ENCODE measurements at places on chromosomes 7 and 10.

GRCh38 chr10:113979409-113979808 is 64.3 kb upstream of the ADRB1 start:
- DNase-seq, result no peak

DNA sequence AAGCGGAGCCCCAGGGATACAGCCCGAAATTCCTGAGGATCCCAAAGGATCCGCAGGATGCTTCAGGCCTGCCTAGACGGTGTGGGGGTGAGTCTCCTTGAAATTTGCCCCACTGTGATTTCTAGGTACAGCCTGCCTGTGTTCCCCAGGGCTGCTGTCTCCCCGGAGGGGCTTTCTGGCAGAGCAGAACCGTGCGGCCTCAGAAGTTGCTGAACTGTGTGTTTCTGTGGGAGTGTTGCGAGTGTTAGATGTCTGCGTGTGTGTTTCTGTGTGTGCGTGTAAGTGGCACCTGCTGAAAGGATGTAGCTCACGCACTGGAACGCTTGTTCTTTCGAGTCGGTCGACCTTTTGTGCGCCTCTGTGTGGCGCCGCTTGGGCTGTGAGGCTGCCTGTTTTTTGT is 27.8 kb upstream of the ZNF273 start:
- DNase-seq, result no peak

DNA sequence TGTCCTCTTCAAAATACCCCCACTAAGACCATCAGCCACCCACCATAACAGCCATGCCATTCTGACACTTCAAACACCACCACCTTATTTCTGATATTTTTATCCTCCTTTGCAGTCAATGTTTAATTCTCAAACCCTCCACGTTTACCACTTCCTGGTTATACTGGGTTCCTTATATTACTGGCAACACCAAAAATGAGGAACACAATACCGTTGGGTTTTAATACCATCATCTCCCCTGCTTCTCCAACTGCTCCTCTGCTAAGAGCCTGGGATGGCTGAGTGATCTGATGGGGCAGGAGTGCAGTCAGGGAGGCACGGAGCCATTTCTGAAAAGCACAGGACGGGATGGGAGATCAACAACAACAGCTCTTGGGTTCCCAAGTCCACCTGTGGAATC is 140.5 kb downstream of the CHCHD3 start:
- no peak for DNase-seq

- DNase-seq, result peak; percentile 29
Observed at GRCh38 chr10:1392127-1392526, 335.9 kb downstream of the WDR37 start.

DNA sequence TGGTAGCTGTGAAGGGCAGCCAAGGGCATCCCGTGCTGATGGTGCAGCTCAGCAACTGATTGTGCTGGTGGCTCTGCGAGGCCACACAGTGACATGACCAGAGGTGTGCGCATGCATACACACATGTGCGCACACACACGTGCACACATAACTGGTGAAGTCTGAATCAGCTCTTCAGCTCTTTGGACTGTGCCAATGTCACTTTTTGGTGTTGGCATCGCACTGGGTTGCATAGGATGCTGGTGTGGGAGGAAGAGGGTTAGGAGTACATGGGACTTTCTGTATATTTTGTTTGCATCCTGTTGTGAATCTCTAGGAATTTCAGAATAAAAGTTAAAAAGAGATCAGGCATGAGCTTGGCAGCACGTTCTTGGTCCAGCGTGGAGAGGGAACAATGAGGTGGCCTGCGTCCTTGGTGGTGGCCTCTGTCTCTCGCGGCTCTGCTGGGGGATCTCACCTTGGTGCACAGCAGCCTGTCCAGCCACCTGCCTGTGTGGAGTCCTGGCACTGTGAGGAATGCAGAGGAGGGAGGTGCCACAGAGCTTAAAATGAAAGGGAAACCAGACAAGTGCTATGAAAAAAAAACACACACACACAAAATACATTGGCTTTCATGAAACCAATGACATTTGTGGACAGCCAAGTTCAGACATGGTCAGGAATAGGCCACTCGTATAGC is 124.0 kb downstream of the TRRAP start:
- DNase-seq, result no peak

- no peak for DNase-seq
Observed at GRCh38 chr10:99784727-99785441, 2.4 kb downstream of the ABCC2 start.

DNA sequence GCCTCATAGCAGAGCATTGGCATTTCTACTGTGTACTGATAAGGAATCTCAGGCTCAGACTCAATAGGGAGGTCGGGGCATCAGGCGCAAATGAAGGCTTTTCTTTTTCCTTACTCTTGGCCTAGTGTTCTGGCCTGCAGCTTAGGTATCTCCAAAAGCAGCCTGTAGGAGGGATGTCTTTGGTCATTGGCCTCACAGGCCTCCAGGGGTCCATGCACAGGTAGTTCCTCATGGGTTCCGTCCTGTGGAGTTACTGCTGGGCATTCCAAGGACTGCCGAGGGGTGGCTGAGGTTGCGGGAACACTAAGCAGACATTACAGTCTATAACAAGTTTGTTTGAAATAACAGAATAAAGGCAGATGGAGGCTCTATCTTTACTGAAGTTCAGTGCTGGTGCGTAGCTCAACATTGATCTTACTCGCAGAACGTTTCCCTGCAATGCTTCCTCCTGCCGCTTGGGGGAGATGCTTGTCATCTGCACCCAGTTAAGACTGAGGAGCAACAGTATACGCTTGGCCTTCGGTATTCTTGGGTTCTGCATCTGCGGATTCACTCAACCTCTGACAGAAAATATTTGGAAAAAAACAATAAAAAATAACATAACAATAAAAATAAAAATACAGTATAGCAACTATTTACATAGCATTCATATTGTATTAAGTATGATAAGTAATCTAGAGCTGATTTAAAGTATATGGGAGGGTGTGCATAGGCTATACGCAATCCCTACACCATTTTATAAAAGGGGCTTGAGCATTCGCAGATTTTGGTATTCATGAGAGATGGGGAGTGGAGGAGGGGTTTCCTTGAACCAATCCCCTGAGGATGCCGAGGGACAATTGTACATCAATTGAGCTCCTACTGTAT is 58.9 kb downstream of the SH2D4B start:
- peak; percentile 58 for DNase-seq

- no peak for DNase-seq
Observed at GRCh38 chr10:3000048-3000447, 67.3 kb upstream of the PFKP start.

DNA sequence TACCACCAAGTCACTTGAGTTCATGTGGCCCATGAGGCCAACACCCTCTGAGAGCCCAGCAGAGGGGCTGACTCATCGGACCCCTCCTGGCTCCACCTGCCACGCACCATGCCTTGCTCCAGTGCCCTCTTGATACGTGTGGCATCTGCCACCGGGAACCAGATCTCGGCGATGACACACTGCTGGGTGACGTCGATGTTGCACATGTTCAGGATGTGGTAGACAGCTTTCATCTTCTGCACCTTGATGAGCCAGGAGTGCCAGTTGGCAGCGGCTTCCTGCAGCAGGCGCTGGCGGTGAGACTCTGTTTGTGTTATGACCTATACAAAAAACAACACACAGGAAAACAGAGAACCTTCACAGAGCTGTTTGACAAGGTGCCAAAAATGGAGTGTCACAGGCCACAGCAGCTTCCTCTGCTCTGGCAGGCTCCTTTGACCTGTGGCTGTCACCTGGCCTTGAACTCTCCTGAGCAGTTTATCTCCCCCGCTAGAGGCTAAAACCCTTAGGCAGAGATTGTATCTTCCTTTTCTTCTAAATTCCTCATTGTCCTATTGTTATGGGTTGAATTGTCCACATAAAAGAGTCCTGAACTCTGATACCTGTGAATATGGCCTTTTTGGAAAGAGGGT is 45.2 kb upstream of the TMEM213 start:
- DNase-seq, result peak; percentile 43

GRCh38 chr7:105876964-105877601 is 684 bp upstream of the ATXN7L1 start:
- DNase-seq, result peak; percentile 71

- no peak for DNase-seq
Observed at GRCh38 chr7:33873981-33874750, 31.2 kb upstream of the BMPER start.

- DNase-seq, result no peak
Observed at GRCh38 chr7:151122276-151122675, 36.0 kb downstream of the AGAP3 start.

DNA sequence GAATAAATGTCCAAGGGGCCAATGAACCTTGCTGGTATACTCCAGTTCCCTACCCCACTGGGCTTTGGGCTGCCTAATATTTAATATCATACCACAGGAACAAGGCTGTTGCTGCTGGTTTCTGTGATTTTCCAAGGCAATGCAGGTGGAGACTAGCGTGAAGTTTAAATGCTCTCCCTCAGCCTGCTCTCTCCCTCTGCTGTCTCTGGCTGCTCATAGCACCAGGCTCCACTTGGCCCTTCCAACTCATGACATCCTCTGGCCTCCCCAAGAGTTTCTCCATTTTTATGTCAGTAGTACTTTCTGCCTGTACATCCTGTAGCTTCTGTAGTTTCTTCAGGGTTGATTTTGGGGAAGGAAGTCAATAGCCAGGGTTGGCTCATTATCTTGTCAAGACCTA is 103.5 kb downstream of the LHFPL3 start:
- DNase-seq, result no peak

DNA sequence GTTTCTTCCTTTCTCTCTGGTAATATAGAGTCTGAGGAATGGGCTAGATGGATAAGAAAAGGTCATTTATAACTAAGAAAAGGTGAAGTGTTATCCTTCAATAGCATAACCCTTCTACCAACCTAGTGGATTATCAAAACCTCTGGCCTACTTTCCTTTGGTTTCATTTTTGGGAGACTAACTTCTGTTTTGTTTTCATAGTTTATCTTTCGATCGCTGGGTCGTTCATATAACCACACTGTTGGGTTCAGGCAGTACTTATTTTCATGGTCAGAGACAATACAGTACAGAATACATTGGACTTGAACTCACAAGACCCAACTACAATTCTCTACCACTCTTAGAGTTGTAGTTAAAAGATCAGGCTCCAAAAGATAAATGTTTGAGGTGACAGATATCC is 86.5 kb downstream of the UBE2H start:
- no peak for DNase-seq

DNA sequence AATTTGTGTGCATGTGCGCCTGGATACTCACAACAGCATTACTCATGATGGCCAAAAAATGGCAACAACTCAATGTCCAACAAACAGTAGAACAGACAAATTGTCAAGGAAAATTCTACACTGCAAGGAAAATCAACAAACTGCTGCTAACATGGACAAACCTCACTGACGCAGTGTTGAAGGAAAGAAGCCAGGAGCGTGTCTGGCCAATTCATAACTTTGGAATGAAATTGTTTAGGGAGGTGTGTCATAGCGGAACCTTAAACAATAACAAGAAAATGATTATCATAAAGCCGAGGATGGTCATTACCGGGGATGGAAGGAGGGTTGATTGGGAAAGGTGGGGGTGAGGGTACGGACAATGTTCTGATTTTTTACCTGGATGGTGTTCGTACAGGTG is 29.1 kb downstream of the ALOX5 start:
- DNase-seq, result no peak

DNA sequence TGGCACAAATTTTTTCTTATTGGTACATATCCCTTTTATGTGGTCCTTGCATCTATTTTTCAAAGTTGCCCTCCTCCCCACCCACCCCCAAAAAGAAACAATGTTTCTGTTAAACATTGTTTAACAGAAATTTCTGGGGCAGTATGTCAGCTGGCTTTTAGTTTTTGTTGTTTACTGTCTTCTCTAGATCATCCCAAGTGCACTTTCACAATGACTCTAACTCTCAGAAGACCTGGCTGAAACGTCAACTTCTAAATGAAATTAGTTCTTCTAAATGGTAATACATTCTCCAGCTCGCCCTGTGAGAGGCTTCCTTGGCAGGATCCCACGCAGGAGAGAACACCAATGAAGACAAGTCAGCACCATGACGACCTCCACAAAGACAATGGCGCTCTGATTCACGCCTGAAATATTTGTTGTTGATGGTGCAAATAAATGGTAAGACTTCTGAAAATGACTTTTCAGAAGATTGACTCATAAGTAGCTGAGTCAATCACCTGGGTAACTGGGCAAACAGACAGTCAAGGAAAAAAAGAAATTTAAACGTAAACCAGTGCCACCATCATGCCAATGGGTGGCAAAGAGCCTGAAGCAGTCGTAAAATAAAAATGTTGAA is 293.7 kb downstream of the FZD1 start:
- no peak for DNase-seq

DNA sequence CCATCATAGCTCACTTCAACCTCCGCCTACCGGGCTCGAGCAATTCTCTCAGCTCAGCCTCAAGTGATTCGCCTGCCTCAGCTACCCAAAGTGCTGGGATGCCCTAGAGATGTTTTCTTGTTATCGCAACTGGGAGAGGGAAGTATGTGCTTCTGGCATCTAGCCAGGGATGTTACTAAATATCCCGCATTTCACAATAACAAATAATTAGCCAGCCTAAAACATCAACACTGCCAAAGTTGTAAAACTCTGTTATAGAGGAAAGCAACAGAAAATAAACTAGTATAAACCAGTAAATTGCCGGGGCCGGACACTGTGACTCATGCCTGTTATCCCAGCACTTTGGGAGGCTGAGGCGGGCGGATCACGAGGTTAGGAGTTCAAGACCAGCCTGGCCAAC is 7.2 kb downstream of the INA start:
- DNase-seq, result no peak

- no peak for DNase-seq
Observed at GRCh38 chr7:26659121-26659520, 205.3 kb downstream of the SKAP2 start.

GRCh38 chr7:64558781-64559180 is 4.1 kb downstream of the ZNF680 start:
- no peak for DNase-seq

GRCh38 chr7:16563281-16564022 is 36.8 kb downstream of the LRRC72 start:
- no peak for DNase-seq

GRCh38 chr10:53023411-53023810 is 250.8 kb upstream of the MBL2 start:
- DNase-seq, result no peak

DNA sequence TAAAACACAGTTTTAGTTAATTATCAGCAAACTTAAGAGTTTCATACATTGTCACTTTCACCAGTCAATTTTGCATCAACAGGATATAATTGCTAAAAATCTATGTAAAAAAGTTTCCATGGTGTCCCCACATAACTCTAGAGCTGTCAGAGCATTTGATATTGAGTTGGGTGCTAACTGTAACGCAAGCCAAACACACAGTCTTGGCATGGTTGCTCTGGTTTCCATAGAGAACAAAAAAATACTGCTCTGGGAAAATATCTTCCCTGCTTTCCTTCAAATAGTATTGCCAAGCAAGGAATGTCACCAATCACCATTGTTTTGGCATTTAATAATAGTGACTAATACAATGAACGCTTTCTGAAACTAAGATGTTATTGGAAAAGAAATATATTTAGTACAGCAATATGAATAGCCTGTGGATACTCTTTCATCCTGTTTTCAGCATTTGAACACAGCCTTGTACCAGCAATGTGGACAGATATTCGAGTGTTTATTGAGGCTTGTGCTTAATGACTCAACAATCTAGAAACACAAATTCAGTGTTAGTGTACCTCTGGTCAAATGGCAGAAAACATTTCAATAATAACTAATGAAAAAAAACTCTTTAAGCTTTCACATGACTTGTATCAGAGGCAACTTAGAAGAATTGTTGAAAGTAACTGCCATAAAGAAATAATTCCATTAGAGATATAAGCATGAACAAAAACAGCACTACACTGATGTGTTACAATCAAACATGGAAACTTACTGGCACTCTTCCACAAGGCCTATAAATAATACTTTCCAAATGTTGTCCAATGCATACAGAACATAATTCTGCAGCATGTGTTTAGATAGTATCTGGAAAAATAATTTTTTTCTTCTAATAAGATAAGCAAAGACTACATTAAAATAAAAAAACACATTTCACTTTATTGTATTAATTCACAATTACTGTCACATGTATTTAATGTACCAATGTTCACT is 1469.5 kb upstream of the CELF2 start:
- DNase-seq, result peak; percentile 7

All from SK-N-SH (cell line).